ENCODE measurements at places on chromosomes 3 and 15.

DNA sequence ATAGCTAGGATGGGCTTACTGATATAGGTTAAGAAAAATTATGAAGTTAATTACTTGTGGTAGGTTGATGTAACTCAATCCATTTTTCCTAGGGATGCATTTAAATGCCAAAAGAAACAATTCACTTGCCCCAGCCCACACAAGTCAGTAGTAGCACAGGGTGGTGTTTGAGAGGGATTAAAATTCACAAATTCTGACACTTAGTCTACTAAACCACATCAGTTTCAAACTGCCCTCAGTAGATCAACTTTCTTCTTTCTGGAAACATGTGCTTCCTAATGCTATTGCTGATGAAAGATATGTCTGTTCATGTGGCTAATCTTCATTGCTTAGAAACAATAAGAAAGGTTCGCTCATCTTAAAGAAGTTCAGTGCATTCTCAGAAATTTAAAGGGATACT is 160.6 kb downstream of the EPHA3 start:
- DNase-seq, result no peak

- DNase-seq, result no peak
Measured at GRCh38 chr3:89344076-89344475, 236.7 kb downstream of the EPHA3 start.

DNA sequence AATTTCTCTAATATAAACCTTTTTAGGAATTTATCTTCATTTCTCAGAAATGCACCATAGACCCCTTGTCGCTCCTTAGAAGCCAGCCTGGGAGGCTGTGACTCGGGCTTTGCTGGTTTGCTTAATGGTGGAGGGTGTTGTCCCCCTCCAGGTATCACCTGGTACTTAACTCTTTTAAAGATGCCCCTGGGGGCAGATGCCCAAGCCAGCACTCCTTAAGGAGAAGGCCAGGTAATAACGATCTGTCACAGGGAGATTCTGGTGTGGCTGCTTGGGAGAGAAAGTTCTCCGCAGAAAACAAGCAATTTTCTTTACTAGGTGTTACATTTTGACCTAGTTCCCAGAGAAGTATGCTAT is 22.3 kb downstream of the EHD4 start:
- no peak for DNase-seq

- peak; percentile 53 for DNase-seq
Measured at GRCh38 chr3:73100741-73101559, 39.5 kb downstream of the EBLN2 start.

- no peak for DNase-seq
Measured at GRCh38 chr3:49654955-49655556, 19.1 kb upstream of the APEH start.

DNA sequence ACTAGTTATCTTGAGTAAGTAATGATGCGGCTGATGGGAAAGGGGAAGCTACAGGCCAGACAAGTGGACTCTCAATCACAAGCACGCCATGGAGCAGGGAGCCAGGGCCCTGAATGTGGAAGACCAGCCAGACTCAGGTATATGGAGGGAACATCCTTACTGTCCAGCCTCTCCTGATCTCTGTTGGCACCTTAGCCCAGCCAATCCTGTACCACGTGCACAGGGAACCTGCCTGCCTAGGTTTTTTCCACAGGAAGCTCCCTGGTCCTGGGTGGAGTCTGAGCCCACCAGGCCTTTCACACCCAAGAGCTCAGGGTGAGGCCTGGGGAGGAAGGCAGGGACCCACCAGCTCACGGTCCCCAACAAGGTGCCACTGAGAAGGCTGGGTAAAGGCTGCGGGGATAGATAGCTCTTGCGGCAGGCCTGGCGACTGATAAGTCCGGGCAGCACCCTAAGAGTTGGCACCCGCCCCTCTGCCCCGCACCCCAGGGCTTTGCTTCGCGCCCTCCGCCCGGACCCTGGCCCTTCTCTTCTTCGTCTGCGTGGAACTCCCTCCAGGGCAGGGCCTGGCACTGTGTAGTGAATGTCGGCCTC is 933 bp upstream of the APEH start:
- peak; percentile 41 for DNase-seq

DNA sequence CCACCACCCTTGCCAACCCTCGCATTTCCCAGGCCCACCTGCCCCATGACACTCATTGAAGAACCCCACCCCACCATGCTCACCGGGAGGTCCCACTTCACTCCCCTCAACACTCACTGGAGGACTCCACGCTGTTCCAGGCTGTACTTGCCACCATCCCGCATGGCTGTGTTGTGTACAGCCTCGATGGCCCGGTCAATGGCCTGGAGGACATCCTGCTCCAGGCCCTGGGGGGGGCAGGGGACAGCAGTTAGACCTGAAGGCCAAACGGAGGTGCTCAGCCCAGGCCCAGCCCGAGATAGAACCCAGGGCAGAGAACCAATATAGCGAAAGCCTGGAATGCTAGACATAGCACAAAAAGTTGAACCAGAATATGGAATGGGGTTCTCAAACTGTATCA is 2.9 kb downstream of the NCKIPSD start:
- DNase-seq, result no peak

DNA sequence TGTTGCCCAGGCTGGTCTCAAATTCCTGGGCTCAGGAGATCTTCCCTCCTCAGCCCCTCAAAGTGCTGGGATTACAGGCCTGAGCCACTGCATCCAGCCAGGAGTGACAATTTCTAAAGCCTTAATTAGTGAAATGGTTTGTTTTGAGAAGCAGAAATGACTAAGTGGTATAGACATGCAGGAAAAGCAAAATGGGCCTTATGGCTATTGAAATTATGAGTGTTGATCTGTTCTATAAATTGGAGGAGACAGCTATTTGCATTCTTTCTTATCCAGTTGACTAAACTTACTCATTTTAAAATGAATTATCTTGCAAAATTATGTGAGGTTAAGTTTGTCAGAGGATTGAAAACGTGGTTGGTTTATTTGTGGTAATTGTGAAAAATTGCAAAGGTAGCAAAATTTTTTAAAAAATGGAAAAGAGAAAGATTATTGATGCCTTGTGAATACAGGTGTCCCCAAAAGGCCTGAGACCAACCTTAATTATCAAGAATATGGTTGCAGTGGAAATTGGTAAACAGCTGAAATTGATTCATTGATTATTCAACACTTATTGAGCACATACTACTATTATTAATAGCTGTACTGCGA is 7.9 kb downstream of the RAP2B start:
- DNase-seq, result no peak

DNA sequence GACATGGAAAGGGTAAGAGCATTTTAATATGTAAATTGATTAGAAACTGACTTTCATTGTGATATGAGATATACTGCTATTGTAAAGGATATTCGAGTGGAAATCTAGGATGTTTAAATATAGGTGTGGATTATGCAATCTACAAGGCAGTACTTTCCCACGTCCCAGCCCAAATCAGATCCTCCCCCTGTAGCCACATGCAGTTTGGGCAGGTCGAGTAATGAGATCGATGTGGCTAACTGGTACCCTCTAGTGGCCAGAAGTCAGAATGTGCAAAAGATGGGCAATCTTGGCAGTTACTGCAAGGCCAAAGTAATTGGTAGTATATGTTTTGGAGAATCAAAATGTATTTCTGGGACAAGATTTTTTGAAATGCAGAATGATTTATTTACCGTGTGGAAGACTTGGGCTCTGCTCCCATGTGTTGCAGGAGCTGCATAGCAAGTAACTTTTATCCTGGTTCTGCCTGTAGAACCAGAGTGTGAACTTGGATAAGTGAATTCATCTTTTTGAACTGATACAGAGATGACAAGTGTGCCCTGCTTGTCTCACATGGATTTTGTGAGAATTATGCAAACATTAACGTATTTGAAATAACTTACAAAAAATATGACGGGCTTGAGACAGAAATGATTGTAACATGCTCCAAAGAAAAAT is 94.5 kb upstream of the ADAMTSL3 start:
- DNase-seq, result peak; percentile 61

DNA sequence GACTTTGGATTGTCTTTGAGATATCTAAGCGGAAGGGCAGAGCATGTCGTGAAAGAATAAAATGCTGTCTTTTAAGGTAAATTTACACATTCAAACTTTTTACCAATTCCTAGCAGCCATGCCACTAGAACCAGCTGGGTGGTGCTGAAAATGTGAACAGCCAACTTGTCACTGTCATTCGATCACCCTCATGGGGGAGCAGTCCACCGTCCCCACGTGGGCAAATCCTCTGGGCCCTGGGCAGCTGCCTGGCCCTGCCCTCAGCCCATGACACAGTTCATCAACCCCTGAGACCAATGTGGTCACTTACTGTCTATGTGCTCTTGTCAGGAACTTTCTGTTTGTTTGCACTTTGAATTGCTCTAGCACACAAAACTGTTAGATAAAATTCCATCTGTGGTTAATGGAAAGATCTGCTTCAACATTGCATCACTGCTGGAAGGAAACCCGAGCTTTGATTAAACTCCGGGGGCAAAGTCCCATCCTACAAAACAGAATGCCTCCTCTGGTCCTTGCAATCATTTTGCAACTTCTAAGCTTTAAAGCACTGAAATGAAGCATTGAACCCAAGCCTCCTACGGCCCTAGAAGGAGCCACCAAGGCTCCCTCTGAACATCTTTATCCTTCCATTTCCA is 50.1 kb downstream of the PCSK6 start:
- no peak for DNase-seq

- peak; percentile 67 for DNase-seq
Measured at GRCh38 chr3:184341925-184342324, 4.5 kb downstream of the FAM131A start.

- DNase-seq, result no peak
Measured at GRCh38 chr15:85404176-85404917, 23.9 kb downstream of the AKAP13 start.

GRCh38 chr3:180911876-180912303 is 580 bp upstream of the FXR1 start:
- DNase-seq, result no peak

DNA sequence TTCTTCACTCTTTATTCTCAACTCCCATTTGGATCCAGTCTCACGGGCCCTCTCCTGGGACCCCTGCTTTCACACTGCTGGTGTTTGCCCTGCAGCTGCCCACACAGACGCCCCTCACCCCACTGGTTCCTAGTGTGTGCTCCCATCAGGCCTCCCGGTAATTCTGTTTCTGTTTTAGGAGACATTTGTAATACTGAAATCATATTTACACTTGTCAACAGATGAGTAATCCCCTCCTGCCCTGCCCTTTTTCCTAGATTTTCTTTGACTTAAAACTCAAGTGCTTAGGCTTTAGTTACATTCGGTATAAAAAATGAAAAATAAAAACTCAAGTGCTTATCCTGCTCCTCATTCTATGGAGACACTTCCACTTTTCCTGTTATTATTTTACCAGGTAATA is 18.4 kb upstream of the ABTB1 start:
- DNase-seq, result no peak

DNA sequence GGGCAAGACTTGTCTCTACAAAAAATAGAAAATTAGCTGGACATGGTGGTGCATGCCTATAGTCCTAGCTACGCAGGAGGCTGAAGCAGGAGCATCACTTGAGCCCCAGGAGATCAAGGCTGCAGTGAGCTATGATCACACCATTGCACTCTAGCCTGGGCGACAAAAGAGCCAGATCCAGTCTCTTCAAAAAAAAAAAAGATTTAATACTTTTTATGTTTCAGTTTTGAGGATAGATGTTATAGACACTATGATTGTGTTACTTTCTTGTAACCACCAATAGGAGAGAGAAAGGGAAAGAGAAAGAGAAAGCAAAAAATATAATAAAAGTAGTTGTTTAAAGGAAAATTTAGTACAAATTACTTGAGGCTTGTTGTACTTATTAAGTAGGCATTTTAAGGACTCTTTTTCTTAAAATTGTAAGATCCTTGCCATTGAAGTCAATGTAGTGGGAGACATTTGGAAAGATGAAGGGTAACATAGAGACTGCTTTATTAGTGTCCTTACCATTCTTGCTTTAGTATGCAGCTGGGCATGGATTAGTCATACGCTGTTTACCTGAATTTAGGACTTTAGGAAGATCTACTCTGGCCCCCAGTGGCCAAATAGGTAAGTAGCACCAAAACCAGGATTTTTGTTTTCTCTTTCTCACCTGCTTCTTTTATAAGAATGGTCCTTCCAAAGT is 35.1 kb upstream of the ZDHHC23 start:
- DNase-seq, result peak; percentile 79

DNA sequence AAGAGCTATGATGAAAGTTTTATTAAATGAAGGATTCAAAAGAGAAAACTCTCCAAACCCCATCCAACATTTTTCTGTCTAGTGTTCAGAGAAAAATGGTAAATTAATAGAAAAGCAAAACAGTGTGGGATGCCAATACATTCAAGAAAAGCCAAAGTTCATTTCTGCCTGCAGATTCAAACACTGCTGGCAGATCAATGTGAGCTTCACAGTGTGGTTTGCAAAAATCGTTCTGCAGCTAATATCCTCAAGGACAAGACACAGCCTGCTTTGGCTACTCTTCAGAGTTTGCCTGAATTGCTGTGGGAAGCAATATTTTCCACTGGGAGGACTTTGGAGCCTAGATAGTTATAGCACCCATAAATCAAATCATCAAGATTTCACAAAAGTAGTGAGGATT is 619.9 kb upstream of the SUCLG2 start:
- DNase-seq, result no peak

GRCh38 chr3:10432156-10432845 is 73.1 kb downstream of the ATP2B2 start:
- DNase-seq, result no peak

DNA sequence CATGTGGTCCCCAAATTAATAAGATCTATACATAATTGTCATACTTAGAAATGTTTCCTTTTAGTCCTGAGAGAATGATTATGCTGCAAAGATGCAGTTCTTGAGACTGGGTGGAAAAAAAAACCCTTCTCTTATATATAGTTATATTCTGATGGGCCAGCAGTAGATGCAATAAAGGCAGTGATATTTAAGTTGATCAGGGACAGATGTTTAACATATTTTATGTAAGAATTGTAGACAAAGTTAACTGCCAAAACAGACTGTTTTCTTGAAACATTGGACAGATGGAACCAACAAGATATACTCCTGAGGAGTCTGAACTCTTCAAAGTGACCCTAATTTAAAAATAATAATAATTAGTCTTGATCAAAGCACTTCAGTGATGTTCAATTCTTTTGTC is 172.0 kb upstream of the LRIG1 start:
- no peak for DNase-seq

DNA sequence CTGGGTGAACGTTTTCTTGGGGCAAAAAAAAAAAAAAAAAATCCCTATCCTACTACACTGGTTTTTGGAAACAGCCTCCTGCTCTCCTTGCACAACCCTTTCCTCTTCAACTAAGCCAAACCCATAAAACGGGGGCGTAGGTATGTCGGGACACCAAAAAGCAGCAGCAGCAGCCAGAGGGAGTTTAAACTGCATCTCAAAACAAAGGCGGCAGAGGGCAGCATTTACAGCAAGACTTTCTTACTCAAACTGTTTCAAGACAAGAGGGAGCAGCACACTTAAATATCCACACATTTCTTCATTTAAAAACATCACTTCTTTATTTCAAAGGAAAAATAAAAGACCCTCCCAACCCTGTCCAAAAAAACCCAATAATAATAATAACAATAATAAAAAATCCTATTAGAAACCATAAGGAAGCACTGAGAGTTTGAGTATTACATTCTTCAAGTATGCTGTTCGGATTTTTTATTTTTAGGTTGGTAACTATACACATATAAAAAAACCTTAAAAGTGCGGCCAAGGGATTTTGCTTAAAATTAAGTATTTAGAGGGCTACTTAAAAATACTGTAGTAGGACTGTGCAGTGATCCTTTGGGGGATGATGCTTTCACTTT is 43.9 kb upstream of the PLXND1 start:
- peak; percentile 44 for DNase-seq

- DNase-seq, result no peak
Measured at GRCh38 chr15:74844319-74845207, 1.6 kb upstream of the ULK3 start.

GRCh38 chr3:176919836-176920765 is 277.2 kb downstream of the TBL1XR1 start:
- DNase-seq, result peak; percentile 64

Measured in foreskin keratinocyte (primary cell).